Ovary (tissue), 10 donors: ENCODE measurements at places on chromosomes 3 and 15. TPM values are rescaled to one million over a fixed set of nuclear protein-coding genes. Genes with fewer than 3 reads are reported as not detected.

GRCh38 chr15:25852661-25853524 is 10.2 kb downstream of the ATP10A start:
- no peak for DNase-seq

GRCh38 chr3:149362366-149362765 is 15.1 kb downstream of the TM4SF1 start:
- DNase-seq, result no peak

- no peak for DNase-seq
Measured at GRCh38 chr15:44656913-44657312, 6.5 kb downstream of the SPG11 start.

DNA sequence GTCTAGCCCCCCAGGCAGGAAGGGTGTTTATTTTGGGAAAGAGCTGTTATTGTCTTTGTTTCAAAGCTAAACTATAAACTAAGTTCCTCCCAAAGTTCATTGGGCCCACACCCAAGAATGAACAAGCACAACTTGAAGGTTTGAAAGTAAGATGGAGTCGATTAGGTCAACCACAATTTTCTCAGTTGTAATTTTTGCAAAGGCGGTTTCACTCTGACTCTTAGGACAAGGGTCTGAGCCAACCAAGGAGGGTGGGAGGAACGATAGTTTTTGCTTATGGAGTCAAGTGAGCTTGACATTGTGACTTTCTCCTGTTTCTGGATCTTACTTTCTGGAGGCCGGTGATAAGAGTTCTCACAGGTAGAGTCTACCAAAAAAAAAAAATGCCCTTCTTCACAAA is 5.8 kb upstream of the ZNF770 start:
- DNase-seq, result no peak

DNA sequence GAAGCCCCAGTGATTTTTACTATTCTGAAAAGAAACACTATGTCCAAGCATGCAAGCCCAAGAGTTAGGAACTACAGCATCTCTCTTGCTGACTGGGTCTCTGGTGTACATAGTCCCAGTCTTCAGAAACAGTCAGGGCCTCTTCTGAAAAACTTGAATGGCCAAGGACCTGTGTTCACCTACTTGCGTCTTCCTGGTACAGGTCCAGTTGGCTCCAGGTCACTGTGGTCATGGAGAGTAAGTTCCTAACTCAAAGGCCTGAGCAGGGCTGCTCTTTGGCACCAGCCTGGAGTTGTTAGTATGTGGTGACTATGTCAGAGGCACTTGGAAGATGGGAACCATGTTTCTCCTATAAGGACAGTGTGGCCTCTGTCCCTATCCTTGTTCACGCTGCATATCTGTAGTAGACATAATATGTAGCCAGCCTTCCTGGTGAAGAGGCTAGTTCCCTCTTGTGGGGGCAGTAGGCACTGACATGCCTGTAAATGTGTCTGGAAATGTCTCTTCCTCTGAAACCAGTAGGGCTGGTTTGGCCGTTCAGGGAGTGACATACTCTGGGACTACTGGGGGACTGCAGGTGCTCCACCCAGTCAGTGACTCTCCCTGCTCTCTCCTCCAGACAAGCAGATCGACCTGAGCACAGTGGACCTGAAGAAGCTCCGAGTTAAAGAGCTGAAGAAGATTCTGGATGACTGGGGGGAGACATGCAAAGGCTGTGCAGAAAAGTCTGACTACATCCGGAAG is 2.6 kb upstream of the RBM15B start:
- DNase-seq, result no peak

GRCh38 chr15:27486683-27487647 is 516.0 kb downstream of the GABRG3 start:
- no peak for DNase-seq

GRCh38 chr3:28224430-28224829 is 17.0 kb upstream of the CMC1 start:
- DNase-seq, result no peak

- no peak for DNase-seq
Measured at GRCh38 chr3:10596746-10597448, 91.5 kb upstream of the ATP2B2 start.

DNA sequence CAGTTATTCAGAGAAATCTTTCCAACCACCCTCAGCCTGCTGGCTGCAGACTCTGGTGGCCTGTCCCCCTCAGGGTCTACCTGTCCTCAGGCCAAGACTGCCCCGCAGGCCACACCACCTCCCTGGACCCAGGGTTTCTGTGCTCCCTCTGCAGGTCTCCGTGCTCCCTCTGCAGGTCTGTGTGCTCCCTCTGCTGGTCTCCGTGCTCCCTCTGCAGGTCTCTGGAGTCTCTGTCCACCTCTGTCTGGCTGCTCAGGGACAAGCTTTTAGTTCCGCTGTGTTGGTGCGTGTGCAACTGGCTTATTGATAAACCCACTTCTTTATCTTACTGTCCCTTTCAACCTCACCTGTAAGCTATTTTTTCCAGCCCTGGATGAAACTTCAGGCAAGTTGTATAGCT is 30.1 kb downstream of the BDH1 start:
- DNase-seq, result no peak

DNA sequence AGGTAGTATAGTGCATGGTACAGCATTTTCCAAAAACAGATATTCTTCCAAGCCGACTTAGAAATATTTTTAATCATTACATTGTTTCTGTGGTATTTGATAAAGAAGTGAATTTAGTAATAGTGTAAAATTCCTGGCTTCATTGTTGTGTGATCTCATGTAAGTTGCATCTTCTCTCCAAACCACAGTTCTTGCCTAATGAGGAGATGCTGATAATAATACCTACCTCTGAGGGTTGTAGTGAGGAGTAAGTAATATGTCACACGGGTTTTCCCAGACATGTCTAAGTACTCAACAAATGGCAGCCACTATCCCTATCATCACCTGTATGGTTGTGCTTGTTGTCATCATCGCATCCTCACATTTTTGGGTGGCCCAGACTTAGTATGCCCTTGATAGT is 167.3 kb downstream of the SLCO3A1 start:
- no peak for DNase-seq

DNA sequence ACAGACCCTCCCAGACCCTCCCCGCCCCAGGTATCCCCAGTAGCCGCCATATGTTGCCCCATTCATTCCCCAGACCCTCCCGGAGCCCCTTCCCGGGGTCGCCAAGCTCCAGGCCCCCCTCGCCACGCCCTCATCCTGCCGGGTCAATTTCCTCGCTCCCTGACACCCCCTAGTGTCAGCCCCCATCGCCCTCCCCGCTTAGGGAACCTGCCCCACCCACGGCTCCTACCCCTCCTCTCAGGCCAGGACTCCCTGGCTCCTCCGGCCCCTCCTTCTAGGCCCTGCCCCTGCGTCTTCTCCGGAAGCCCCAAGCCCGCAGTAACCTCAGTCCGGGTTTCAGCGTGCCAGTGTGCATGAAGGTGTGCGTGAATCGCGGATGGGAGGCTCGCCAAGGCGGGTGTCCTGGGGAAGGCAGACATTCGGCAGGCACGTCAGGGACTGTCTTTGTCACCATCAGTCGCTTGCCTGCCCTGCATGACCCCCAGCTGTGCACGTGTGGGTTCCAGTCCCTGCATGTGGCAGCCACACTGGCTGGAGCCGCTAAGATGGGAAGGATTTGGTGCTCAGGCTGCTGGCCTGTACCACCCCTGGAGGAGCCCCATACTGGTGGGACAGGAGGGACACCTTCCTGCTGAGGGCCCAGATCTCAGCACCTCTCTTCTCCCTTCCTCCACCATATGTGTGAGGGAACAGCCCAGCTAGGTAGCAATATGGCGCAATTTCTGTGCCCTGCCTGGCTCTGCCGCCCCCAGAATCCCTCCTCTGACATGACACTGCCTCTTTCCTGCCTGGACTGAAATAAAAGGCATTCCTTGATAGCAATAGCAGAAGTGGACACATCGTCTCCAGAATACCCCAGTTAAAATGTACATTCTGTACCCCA is 693 bp downstream of the DISP2 start:
- no peak for DNase-seq

GRCh38 chr15:85419161-85419560 is 38.8 kb downstream of the AKAP13 start:
- no peak for DNase-seq

DNA sequence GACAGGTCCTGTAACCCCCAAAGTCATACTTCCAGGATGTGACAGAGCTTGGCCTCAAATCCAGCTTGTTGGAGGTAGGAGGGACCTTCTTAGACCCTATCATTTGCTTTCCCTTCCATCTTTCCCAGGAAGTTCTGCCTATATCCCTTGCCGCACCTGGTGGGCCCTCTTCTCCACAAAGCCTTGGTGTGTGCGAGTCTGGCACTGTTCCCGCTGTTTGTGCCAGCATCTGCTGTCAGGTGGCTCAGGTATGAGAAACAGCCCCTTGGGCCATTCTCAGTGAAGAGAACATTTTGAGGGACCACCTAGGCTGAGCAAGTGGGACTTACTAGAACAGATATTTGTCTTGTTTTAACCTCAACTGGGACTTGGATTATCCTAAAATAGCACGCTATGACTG is 1.3 kb downstream of the IL17RE start:
- DNase-seq, result no peak

- DNase-seq, result no peak
Measured at GRCh38 chr3:81395739-81396513, 365.5 kb downstream of the GBE1 start.

DNA sequence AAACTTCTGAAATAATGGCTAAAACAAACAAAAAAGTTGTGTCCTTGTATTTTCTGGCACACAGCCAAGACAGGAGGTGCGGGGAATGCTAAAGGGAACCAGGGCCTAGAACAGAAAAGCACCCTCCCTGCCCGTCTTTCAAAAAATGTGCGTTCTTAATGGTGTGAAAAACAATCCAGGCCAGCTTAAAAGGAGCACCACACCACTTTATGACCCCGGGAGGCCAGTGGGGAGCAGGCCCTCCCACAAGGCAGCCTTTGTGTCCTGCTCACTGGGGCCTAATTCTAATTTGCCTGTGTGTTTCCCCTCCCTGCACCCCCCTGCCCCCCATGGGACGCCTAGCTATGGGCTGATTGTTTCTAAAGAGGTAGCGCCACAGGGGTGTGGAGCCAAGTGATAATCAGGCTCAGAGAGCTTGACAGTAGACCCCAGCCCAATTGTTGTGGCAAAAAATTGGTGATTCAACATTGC is 181.4 kb downstream of the GREM1 start:
- DNase-seq, result no peak

DNA sequence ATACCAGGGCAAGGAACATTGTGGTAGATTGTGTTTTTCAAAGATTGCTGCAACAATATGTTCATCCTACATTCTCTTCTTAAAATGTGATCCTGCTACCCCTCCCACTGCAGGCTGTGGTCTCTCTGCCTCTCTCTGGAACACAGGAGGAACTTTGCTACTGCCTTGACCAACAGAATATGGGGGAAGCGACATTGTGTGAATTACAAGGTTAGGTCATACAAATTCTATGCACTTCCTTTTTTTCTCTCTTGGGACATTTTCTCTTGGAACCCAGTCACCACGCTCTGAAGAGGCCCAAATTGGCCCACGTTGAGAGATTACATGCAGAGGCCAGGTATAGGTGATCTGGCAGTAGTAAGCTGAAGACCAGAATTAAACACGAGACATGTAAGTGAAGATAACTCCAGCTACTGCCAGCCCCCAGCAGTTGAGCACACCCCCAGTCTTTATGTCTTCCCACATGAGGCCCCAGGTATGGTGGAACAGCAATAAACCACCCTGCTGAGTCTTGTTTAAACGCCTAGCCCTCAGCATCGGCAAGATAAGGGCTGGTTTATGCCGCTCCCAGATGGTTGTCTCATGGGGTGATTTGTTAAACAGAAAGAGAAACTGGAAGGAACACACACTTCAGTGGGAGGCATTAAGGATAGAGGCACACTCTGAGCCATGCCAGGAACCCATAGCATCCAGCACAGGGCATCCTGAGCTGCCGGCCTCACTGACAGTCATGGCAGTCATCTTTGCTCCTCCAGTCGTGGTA is 59.9 kb downstream of the FAM43A start:
- DNase-seq, result no peak

DNA sequence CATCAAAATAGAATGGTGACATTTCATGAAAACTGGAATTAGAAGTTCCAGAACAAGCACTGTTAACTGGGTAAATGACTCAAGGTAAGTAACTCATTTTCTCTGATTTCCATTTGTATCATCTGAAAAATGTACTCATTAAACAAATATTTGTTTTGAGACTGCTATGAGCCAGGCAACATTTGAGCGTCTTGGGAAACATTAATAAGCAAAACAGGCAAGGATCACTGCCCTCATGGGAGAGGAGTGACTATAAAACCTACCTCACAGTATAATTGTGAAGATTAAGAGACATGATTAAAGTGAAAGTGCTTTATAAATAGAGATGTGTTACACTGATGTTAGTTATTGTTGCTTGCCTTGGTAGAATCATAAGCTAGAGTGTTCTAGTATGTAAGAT is 711.8 kb upstream of the UBE2E2 start:
- DNase-seq, result no peak

DNA sequence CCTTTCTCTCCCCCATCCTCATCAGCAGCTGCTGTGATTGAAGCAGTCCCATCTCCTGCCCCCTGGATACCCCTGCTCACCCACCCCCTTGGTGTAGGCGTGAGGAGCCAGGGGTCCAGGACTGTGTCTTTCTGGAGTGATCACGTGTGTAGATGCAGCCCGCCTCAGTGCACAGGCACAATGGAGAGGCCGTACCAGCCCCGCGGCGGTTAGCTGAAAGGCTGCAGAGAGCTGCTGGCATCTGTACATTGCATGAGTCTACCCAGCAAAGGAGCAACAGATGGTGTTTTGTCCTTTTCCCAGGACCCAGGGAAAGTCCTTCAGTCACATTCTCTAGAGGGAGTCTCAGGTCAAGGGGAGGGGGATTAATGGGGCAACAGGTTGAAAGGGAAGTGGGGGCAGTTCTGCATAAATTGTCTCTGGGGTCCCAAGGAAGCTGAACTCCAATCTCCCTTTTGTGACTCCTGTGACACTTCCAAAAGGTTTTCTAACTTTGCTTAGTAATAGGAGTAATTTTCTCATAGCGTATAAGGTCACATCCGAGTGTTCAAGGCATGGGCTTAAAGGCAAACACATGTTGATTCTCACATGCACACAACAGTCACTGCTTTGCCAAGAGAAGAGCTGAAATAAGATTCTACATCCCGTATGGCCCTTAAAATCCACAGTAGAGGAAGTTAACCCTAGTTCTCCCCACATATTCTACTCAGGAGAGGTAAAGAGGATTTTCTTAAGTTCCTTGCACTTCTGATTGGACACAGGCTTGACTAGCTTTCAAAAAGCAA is 7.1 kb downstream of the CSPG5 start:
- DNase-seq, result no peak

- no peak for DNase-seq
Measured at GRCh38 chr3:128782282-128783146, 56.5 kb downstream of the RAB7A start.

The PEX11A gene
- 11.9 TPM for total RNA-seq

The FSTL1 gene
- total RNA-seq, result 112 TPM

The PDZRN3 gene
- total RNA-seq, result 127 TPM

The FGF7 gene
- 51.6 TPM for total RNA-seq

The FHIT gene
- 5.1 TPM for total RNA-seq
